ENCODE measurements at places on chromosomes 6 and 20.

GRCh38 chr20:38134427-38135270 is 30.4 kb downstream of the TGM2 start:
- DNase-seq, result no peak

GRCh38 chr6:13260831-13261230 is 67.5 kb downstream of the TBC1D7 start:
- no peak for DNase-seq

DNA sequence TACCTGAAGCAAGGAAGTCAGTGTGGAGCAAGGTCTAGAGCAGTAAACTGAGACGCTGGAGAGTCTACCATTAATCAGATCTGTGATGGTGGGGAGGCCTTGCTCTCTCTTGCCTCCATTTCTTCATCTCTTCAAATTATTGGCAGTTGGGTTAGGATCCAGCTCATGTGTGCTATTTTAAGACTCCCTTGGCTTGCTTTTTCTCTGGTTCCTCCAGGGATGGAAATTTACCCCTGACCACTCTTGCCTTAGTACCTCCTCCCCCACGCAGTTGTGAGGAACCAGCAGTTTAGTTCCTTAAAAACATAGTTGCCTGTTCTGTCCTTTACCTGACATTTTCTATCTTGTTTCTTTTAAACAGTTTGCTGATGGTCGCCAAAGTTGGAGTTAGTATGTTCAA is 7.4 kb downstream of the TMEM14C start:
- DNase-seq, result no peak

GRCh38 chr6:106847116-106847515 is 127.4 kb downstream of the CD24 start:
- DNase-seq, result no peak

- no peak for DNase-seq
These were observed 6.6 kb downstream of the VAPB start for GRCh38 chr20:58395604-58396003.

GRCh38 chr20:36117638-36118037 is 36.9 kb upstream of the EPB41L1 start:
- no peak for DNase-seq

DNA sequence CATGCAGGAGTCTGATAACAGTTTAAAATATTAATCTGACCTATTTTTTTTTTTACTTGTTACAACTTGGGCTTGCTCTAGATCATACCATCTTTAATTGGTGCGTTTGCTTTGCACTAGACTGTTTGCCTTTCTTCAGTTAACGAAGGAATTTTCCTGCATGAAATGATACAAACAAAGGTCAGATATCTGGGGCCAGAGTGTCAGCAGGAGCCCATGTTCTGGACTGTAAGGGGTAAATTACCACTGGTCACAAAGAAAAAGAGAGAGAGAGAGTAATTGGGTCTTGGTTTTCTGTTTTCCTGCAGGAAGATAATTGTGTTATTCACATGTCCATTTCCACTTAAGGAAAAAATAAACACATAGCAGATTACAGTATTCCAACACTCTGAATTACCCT is 399.4 kb upstream of the MARCKS start:
- no peak for DNase-seq

- no peak for DNase-seq
These were observed 427.3 kb upstream of the GJE1 start for GRCh38 chr6:141705431-141705830.

- no peak for DNase-seq
These were observed 179.3 kb downstream of the CARMIL1 start for GRCh38 chr6:25458485-25458884.

GRCh38 chr6:139380611-139381010 is 6.2 kb upstream of the CITED2 start:
- DNase-seq, result no peak

DNA sequence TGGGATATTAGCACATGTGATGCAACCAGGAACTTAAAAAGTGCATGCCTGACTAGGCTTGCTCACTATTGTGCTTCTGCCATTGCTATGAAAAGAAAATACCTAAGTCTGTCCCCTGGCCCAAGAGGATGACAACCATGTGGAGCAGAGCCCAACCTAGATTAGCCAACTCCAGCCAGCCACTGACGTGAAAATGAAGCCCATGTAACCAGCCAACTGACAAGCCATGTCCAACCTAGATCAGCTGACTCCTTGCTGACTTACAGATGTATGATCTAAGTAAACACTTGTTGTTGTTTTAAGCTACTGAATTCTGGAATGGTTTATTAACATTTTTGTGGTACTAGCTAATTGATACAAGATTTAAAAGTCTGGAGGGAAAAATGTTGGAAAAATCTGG is 47.5 kb downstream of the PIGU start:
- DNase-seq, result no peak

- no peak for DNase-seq
These were observed 105.4 kb downstream of the NOL4L start for GRCh38 chr20:32479697-32480171.

DNA sequence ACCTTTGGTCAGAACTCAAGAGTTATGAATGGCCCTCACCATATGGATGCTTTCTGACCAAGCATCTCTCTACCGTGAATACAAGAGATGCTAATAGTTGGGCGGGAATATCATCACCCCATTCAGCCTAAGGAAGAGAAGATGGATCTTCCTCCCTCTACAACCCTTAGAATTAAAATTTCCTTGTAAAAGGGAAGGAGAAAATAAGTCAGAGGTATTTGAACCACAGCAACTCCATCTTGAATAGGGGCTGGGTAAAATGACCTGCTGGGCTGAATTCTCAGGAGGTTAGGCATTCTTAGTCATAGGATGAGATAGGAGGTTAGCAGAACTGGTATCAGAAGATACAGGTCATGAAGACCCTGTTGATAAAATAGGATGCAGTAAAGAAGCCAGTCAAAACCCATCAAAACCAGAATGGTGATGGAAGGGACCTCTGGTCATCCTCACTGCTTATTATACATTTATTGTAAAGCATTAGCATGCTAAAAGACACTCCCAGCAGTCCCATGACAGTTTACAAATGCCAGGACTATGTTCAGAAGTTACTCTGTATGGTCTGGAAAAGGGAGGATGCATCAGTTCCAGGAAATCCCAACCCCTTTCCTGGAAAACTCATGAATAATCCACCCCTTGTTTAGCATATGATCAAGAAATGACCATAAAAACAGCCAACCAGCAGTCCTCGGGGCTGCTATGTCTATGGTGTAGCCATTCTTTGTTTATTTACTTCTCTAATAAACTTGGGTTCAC is 101.2 kb downstream of the DTNBP1 start:
- DNase-seq, result no peak

- no peak for DNase-seq
These were observed 545.5 kb downstream of the EPM2A start for GRCh38 chr6:145189836-145190235.

- no peak for DNase-seq
These were observed 85.6 kb upstream of the KHDRBS2 start for GRCh38 chr6:62371453-62372210.

- no peak for DNase-seq
These were observed 562.3 kb downstream of the DHX35 start for GRCh38 chr20:39524371-39524911.

DNA sequence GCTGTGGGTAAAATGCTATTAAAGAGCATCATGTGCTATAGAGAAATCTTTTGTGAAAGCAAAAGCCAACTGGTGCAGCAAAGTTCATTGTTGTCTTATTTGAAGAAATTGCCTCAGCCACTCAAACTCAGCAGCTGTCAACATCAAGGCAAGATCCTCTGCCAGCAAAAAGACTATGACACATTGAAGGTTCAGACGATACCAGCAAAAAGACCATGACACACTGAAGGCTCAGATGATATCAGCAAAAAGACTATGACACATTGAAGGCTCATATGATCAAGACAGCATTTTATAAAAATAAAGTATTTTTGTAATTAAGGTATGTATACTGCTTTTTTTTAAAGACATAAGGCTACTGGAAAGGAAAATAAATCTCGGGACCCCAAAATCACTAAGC is 118.4 kb upstream of the RUNX2 start:
- DNase-seq, result no peak

Data from brain pericyte (primary cell).